ENCODE measurements at places on chromosomes 1 and 21. TPM values are rescaled to one million over a fixed set of nuclear protein-coding genes. Genes with fewer than 3 reads are reported as not detected.

GRCh38 chr1:115210302-115210711, 121.0 kb upstream of the TSPAN2 start:
- DNase-seq: no peak

RAB13 gene
- 103 TPM for total RNA-seq

GRCh38 chr1:94821636-94822305, 1.6 kb downstream of the SLC44A3 start:
- no peak for DNase-seq

GRCh38 chr1:151733126-151733525, 11.8 kb downstream of the RIIAD1 start:
- no peak for DNase-seq

DNA sequence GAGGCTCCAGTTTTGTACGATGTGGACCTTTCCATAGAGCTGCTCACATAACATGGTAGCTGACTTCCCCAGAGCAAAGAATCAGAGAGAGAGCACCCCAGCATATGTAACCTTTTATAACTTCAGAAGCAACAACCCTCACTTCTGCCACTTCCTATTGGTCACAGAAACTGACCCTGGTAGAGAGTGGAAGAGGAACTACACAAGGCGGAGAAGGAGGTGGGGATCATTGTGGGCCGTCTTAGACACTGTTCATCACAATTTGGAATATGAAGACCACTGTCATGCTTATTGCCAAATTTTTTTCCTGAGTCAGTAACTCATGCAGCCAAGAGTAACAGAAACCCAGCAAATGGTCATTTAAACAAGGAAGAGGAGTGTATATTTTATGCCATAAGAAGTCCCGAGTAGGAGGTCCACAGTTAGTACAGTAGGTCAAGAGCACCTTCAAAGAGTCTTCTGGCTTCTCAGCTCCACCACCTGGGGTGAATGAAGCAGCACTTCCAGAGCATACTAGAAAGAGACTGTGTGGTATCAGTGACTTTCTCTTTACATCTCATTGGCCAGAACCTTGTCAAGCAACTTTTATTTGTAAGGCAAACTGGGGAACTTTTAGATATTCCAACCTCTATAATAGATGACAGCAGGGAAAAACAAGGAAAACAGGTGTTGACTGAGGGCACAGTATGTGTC, 71.8 kb downstream of the ODF2L start:
- no peak for DNase-seq

DNA sequence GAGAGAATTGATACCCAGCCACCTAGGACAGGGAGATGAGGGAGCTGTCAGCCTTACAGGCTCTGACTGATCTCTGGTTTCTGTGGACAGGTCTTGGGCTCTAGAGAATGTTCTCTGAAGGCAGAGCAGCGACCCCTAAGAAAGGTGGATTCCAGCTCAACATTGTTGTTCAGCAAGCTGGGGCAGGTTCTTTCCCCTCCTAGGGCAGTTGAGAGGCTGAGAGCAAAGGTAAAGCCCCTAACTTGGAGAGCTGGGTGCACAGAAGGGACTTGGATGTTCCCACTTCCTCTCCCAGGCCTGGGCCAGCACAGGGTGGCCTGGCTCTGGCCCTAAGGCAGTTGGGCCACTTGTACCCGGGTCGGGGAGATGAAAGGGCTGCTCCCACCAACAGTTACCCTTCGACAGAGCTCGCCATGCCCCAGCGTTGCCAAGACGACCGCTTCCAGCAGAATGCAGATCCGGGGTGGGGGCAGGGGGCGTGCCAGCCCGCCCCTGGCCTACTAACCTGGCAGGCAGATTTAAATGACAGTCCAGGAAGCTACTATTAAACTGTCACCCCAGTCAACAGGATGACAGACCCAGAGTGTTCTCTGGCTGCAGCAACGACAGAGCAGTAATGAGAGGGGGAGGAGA, 31.6 kb downstream of the LRP8 start:
- peak; percentile 60 for DNase-seq

CPTP gene
- total RNA-seq: 20.4 TPM

DNA sequence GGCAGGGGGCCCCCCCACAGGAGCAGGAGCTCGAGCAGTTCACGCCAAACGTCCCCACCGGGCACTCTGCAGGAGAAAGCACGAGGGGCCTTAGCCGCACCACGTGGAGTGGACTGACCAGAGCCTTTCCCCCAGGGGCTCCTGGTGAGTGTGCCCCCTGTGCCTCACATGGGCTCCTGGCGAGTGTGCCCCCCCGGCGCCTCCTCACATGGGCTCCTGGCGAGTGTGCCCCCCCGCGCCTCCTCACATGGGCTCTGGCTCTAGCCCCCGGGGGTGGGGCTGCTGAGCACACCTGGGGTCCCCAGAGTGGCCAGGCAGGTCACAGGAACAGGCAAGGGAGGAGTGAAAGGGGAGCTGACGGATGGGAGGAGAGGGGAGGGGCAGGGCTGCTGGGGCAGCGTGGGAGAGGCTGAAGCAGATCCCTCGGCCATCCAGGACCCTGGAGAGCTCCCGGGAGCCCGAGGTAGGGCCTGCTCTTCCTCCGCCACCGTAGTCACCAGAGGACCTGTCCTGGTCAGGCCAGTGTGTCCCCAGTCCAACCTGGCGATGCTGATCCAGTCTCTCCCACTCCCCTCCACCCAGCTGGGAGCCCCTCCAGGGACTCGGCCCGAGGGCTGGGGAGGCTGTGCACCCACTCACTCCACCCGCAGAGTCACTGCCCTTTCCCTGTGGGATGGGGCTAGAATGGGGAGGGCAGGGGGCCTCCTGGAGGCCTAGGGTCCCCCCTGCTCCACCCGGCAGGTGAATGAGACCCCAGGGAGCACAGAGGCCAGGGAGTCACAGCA, 47.6 kb downstream of the ARHGEF16 start:
- DNase-seq: peak; percentile 82

- no peak for DNase-seq
Observed at GRCh38 chr1:159302095-159302494, at the start of gene FCER1A. FCER1A (plus strand) TSS chr1:159302336; CDS start chr1:159302365, 29 bp downstream.

Data from lower lobe of right lung (tissue), 2 donors.